Activated CD8-positive, alpha-beta memory T cell treated with anti-CD3 and anti-CD28 coated beads for 1 hour (primary cell): ENCODE measurements at places on chromosomes 7 and 10.

DNA sequence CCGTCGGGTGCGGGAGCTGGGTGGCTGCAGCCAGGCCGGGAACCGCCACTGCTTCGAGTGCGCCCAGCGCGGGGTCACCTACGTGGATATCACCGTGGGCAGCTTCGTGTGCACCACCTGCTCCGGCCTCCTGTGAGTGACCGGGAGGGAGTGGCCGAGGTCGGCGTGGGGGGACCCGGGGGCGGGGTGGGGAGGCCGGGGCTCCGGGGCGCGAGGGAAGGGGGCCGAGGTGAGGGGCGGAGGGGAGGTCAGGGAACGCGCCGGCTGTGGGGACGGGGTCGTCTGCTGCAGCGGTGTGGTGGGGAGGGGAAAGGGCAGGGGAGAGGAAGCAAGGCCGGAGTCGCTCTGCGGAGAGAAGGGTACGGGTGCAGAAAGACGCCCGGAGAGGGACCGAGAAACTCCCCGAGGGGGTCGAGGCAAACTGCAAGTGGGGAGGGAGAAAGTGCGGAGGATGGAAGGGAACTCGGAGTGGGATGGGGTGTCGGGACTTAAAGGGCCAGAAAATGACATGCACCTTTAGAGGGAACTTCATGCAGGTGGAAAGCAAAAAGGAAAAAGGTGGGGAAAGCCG is 518 bp downstream of the AGFG2 start:
- no peak for DNase-seq

DNA sequence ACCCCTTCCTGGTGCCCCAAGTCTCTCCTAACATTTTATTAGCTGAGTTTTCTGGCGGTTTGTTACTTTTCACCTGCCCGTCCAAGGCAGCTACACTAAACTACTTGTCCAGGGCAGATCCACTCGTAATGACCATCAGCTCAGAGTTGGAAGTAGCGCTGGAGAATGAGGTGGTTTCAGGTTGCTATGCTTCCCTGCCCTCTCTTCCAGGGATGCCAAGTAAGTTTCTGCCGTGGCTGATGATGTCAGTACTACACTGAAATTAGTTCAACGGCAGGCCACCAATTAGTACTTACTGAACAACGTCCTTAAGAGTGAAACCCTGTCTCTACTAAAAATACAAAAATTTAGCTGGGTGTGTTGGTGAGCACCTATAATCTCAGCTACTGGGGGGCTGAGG is 55.2 kb downstream of the DIP2C start:
- no peak for DNase-seq

DNA sequence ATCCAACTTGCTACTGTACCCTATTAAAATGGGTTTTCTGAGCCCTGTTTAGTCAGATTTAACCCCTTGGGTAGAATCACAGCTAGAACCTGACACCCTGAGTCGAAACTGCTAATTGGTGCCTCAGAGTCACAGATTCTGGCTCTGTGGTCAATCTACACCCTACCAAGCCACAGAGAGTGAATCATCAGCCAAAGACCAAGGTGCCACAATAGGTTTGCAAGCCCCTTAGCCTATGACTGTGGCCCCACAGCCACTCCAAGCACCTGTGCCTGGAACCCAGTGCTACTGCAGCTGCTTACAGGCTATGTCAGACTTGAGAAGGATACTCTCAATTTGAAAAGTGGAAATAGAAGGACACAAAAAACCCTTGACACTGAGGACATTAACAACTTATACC is 202.8 kb upstream of the KCND2 start:
- no peak for DNase-seq

GRCh38 chr7:25014756-25015155 is 34.8 kb upstream of the OSBPL3 start:
- no peak for DNase-seq

- no peak for DNase-seq
Observed at GRCh38 chr10:96706331-96706853, 13.9 kb downstream of the PIK3AP1 start.

- DNase-seq: no peak
Observed at GRCh38 chr7:88458946-88459345, 152.3 kb upstream of the STEAP4 start.

GRCh38 chr7:28481091-28481926 is 69.0 kb downstream of the CREB5 start:
- DNase-seq: no peak

DNA sequence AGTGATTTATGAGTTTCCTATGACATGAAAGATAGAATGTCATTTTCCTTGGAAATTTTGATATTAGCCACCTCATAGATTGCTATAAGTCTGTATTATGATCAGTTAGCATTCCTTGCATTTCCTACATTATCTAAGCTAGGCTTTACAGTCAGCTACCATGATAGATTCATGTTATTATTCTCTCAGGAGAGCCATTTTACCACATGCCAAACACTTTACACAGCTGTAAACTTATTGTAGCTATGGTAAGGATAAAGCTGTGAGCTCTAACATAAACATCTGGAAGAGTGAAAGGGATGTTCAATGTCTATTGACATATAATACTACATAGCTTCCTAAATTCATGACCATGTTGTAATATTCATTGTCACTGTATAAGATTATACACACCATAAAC is 608.0 kb downstream of the PHTF2 start:
- DNase-seq: no peak

DNA sequence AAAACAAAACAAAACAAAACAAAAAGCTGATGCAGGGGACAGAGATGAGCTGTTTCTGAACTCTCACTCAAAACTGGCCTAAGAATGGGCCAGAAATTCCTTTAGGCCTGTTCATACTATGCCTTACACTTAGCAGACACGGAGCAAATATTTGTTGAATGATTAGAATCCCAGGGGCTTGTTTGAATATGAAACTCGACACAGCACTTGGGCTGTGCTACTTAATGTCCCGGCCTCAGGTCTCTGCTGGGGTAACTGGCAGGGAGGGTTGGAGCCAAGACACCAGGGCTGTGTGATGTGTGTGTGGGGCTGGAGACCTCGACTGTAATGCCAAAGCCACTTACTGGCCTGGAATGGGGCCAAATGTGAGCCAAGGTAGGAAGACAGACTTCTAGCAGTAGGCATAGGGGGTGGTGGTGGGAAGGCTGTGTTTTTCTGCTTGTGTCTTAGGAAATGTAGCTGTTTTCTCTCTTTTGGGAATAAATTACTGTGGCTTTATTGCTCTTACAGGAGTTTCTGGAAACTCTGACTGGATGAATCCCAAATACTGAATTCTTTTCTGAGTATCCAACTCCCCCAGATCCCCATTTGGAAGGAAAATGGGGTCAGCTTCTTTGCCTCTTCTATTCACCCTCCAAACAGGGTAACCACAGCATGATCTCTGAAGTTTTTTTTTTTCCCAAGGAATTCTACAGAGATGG is 66.7 kb downstream of the EMX2 start:
- no peak for DNase-seq
